Activated gamma-delta T cell treated with anti-CD3 and anti-CD28 coated beads, Interleukin-2, amount 50 U/mL, for 16 hours (primary cell): ENCODE measurements at places on chromosomes 7 and 10.

DNA sequence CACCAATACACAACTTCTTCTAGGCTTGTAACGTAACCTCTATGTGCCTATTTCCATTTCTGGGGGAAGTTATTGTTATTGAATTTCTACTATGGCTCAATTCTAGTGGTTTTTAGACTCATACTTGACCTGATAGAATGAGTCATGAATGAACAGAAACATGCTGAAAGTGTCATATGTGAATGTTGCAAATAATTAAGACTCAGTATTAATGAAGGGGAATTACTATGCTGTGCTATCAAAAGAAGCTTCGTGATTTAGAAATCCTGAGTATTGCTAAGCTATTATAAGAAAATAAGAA lies 135.1 kb upstream of the ZWINT start:
- DNase-seq, result no peak

- no peak for DNase-seq
Observed at GRCh38 chr7:122844191-122844988, 41.9 kb downstream of the CADPS2 start.

GRCh38 chr7:151437159-151437553 lies 2.8 kb downstream of the CRYGN start:
- DNase-seq, result no peak

- no peak for DNase-seq
Observed at GRCh38 chr7:24130631-24131030, 153.4 kb upstream of the NPY start.

- no peak for DNase-seq
Observed at GRCh38 chr7:33067921-33068320, 5.3 kb upstream of the NT5C3A start.

DNA sequence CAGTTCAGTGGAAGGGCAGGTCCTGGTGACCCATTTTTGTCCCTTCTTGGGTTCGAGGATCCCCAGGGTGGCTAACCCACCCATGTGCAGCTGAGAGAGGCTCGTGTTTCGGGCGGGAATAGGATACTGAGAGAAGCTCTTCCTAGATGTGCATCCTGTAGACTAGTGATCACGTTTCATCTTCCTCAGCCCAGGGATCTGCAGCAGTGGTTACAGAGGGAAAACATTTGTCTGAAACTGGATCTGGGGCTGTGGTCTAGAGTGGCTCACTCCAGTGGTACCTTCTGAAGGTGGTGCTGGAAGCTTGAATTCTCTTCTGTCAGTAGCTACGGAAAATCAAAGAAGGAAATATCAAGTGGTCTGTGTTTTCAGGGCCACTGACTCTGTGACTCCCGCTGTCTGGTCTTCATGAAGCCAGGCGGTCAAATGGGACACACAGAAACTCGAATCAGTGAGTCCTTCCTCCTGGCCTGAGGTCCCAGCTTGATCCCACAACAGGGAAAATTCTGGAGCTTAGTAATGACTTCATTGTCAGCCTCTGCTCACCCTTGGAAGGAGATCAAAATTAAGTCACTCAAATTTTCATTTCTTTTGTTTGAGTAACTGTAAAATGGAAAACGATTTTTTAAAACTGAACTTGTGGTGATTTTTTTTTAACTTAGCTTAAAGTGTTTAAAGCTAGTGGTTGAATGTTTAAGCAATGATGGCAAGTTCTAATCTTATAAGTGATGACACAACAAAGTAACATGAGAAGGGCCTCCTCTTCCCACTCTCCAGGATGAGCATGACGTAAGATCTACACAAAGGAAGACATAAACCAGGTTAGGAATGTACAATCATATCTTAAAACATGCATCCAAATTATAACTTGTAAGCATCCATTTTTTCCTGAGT lies 469.3 kb upstream of the KLF6 start:
- no peak for DNase-seq

DNA sequence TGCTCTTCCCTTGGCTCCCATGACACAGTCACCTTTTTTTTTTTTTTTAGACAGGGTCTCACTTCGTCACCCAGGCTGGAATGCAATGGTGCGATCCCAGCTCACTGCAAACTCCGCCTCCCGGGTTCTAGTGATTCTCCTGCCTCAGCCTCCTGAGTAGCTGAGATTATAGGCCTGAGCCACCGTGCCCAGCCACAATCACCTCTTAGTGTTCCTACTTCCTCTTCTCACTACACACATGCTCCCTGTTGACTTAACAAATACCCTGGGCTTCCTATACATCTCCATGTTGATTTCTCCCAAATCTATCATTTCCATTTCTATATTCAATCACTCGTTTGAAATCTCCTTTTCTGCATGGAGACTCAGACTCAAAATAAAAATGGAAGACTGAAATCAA lies 91.7 kb downstream of the CUBN start:
- DNase-seq, result no peak

DNA sequence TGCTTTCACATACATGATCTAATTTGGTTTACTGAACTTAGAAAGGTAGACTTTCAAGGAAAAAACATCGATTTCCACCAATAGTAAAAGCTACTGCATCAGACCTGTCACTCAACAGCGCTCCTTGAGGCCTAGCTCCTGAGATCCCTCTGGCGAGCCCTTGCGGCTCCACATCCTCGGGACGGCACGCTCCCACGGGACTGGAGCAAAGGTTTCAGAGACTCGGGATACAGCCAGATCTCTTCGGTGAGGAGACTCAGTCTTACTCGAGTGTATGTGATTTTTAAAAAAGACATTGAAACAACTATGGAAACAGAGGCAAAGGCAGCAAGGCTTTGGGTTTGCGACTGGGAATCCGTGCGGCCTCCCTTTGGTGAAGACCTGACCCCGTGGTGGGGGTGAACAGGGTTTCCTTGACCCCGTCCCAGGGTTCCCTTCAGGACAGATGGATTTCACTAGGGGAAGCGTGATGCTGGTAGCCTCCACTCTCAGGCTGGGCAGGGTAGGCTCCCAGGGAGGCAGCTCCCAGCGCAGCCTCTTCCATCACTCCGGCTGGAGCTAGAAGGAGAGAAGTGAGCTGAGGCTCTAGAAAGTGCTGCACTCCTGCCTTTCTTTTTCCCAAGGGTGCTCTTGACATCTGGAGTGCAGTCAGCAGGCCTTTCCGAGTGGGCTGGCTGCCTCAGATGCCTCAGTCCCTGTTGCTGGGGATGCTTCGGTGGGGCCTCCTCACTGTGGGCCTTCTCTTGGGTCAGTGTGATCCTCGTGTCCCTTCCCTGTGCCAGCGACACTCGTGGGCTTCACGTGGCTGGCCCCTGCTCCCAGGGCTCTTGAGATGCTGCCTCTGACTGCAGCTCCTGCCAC lies 5.8 kb upstream of the ATP6V0E2 start:
- DNase-seq, result no peak

GRCh38 chr10:124037784-124038183 lies 55.6 kb downstream of the CHST15 start:
- no peak for DNase-seq
